ENCODE measurements at places on chromosomes 6 and 20.

GRCh38 chr6:111925296-111925695, 52.0 kb upstream of the FYN start:
- DNase-seq: peak; percentile 20

DNA sequence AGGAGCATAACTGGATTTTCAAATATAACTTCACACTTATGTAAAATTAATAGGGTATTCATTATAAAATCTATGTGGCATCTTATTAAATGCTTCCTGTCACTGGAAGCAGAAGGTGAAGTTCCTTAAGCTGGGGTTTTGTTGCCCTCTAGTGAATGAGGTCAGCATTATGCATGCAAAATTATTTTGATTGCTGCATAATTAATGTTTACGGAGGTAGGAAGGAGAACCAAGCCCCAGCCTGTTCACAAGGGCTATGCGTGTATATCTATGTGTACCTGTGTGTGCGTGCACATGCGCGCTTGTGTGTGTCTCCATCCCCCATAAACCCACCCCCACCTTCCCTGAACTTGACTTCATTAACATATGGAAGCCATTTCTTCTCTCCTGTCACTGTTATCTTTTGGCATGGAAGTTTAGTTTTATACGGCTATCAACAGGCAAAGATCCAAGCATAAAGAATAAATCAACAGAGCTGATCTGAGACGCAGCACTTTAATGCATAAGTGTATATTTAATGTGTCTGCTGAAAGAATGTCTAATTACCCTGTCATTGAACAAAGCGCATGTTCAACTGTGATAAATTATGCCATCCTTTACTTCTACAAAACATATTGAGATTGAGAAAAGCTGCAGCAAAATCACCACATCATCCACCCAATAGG, 90.2 kb upstream of the CDH4 start:
- no peak for DNase-seq

GRCh38 chr6:138691595-138692057, 81.9 kb upstream of the CCDC28A start:
- DNase-seq: no peak

DNA sequence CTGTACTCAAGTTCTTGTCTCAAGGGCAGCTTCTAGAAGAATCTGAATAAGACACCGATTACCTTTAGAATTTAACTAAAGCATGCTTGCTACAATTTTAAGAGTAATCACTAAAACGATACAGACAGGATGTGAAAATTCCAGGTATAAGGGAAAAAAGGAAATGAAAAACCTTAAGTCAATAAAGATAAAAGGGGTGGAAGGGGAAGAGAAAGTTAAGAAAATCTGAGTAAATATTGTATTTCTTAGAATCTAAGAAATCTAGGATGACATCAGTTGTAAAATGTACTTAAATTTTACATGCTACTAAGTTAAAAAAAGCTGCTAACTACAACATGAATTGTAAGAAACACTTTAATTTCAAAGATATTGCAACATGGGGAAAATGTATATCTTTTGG, 30.3 kb upstream of the MOCS1 start:
- DNase-seq: no peak

GRCh38 chr6:136525586-136526195, 24.5 kb downstream of the MAP7 start:
- no peak for DNase-seq

DNA sequence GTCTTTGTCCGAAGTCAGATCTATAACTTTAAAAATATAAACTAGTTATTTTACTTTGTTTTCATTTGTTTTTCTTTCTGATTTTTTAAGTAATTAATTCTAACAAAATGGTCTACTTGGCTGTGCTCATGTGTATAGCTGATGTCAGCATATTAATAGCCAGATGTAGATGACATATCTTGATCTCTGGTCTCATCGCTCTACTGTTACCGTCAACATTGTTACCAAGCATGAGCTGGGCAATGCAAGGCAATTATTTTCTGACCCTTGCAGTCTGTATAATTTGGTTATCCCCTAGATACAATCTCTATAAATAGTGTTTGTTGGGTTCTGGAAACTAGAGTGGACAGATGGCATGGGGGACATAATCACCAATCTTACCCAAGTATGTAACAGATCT, 151.6 kb upstream of the PTPRK start:
- no peak for DNase-seq

GRCh38 chr6:54920628-54921027, 74.1 kb downstream of the FAM83B start:
- DNase-seq: no peak

DNA sequence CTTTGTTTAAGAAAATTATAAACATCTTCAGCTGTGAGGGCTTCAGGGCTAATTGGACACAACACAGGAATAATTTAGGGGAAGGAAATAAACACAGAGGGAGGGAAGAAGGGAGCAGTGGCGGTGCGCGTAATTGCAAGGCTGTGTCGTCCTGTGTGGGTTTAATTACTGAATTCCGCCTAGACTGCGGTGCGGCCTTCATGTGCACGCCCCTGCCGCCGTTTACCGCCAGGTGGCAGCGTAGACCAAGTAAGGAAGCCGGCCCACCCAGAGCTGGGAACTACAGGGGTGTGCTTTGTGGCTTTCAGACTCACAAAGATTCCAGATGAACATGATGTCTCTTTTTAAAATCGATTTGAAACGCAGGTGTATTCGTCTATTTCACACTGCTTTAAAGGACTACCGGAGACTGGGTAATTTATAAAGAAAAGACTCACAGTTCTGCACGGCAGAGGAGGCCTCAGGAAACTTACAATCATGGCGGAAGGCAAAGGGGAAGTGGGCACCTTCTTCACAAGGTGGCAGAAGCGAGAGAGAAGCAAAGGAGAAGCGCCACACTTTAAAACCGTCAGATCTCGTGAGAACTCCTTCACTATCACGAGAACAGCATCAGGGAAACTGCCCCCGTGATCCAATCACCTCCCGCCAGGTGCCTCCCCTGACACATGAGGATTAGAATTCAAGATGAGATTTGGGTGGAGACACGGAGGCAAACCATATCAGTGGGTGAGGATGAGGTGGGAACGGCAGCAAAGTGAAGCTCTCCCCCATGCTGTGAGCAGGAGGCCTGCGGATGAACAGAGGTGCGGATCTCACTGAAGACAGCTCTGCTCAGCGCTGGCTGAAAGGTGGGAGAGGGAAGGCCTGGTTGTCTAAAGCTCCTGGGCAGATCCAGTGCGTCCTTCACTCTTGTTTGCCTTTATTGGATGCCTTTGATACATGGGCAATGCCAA, 222.0 kb upstream of the PDE10A start:
- peak; percentile 68 for DNase-seq

DNA sequence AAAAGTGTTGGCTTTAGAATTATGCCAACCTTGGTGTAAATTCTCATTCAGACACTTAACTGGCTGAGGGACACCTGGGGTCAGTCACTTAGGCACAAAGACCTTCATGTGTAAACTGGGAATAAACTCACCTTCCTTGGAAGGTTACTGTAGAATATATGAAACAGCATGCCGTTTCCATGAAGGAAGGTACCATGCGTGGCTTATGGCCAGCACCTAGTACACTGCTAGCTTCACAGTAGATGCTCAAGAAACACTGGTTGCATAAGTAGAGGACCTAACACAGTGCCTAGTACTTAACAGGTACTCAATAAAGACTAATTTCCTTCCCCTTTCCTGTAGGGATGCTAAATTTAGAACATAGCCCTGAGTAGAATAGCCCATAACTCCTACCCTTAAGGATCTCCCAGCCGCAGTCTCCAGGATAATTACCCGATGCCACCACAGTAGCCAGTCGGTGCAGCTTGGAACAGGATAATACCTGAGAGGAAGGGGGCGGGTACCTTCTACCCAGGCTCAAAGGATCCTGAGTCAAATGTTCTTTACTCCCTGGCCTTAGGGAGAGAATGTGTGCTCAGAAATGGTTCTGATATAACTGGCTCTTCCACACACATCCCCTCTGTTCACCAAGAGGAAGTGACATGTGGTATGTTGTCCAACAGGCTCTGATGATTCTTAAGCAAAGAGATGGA, 3.6 kb downstream of the BCL2L1 start:
- peak; percentile 48 for DNase-seq

GRCh38 chr6:42653851-42654250, 68.5 kb downstream of the PRPH2 start:
- DNase-seq: no peak

- DNase-seq: no peak
These were observed 1.4 kb downstream of the STK38 start for GRCh38 chr6:36545767-36546307.

- DNase-seq: no peak
These were observed 40.8 kb upstream of the STMND1 start for GRCh38 chr6:17061097-17061496.

GRCh38 chr20:1437235-1437904, 29.3 kb downstream of the NSFL1C start:
- DNase-seq: peak; percentile 63

DNA sequence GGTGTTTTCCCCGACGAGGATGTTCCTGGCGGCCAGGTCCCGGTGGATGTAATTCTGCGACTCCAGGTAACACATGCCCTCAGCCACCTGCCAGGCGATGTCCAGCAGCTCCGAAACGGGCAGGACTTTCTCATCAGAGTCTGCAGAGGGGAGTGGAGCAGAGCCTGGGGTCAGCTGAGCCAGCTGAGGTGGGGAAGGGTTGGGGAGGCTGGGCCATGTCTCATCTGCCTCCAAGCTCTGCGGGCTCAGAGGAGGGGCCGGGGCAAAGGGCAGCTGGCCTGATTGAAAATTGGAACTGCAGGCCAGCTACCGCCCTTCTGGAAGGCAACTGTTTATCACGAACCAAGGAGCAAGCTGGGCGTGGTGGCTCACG, 6.4 kb downstream of the PTK6 start:
- no peak for DNase-seq

DNA sequence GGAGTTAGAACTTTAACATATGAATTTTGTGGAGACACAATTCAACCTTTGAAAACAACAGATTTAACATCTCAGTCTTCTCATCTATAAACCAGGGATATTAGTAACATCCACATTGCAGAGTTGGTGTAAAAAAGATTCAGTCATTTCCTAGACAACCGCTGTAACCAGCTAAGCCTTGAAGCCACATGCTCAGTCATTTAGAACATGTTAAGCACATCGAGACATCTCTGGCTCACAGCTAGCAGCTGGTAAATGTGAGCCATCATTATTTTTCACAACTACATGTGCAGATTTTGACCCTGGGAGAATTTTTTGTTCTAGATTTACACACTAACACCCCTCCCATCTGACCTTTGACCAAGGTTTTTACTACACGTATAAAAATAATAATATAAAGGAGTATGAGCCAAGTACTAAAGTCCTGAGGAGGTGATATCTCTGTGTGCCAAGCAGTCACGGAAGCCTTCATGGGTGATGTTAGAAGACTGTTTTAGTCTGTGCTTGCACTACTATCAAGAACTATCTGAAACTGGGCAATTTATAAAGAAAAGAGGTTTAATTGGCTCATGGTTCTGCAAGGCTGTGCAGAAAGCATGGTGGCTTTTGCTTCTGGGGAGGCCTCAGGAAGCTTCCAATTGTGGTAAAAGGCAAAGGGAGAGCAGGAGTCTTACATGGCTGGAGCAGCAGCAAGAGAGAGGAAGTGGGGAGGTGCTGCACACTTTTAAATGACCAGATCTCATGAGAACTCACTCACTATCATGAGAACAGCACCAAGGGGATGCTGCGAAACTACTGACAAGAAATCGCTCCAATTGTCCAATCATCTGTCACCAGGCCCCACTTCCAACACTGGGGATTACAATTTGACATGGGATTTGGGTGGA, 48.7 kb upstream of the IL20RA start:
- no peak for DNase-seq

GRCh38 chr20:24118441-24119175, 130.0 kb upstream of the GGTLC1 start:
- peak; percentile 37 for DNase-seq

GRCh38 chr20:59912609-59913008, 20.8 kb downstream of the SYCP2 start:
- DNase-seq: peak; percentile 9

DNA sequence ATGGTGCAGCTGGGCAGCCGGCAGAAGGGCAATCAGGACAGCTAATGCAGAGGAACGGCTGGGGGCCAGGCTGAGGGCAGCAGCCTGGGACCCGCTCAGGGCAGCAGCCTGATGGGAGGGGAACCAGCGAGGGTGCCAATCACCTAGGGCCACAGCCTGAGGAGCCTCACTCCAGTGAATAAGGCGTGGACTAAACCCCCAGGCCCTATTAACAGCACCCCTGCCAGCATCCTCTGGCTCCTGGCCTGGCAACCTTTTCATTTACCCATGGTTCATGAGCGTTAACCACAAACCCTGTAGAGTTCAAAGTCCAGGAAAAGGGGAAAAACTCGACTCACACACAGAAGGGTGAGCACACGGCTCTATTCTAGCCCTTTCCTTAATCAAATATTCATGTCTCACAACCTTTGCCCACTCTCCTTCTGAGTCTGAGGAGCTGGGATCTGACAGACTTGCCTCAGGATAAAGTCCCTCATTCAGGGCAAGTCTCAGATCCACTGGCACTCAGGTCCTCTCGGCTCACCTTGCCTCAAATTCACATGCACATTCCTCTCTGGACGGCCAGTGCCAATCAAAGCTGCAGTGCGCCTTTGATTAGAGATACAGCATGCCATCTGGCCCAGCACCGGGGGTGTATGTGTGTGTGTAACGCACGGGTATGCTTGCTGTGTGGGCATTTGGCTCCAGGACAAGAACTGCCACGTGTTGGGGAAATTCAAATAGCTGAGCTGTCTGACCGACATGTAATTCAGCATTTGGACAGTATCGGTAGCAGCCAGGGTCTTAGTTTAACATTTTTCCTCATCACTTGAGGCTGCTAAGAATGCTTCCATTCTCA, 86.9 kb upstream of the TRAF3IP2 start:
- DNase-seq: no peak

- DNase-seq: no peak
These were observed 11.6 kb downstream of the CDH22 start for GRCh38 chr20:46296526-46297250.

DNA sequence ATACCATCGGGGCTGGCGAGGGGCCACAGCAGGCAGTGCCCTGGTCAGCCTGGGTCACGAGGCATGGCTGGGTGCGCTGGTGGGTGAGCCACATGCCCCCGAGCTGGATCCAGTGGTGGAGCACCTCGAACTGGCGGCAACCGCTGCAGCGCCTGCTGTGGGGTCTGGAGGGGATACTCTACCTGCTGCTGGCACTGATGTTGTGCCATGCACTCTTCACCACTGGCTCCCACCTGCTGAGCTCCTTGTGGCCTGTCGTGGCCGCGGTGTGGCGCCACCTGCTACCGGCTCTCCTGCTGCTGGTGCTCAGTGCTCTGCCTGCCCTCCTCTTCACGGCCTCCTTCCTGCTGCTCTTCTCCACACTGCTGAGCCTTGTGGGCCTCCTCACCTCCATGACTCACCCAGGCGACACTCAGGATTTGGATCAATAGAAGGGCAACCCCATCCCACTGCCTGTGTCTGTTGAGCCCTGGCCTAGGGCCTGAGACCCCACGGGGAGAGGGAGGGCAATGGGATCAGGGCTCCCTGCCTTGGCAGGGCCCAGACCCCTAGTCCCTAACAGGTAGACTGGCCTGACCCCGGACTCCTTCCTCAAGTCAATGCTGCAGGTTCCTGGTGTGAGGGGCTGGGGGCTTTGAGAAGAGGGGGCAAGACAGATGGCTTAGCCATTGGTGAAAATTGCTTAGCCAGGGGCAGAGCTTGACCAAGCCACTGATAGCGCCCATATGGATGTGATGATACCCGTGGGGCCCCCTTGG, 598 bp downstream of the TMEM239 start:
- DNase-seq: no peak

GRCh38 chr6:34074064-34074742, 71.7 kb downstream of the GRM4 start:
- no peak for DNase-seq
